ENCODE measurements at places on chromosomes 7 and 10.

GRCh38 chr10:69734797-69735468 lies 66.8 kb upstream of the COL13A1 start:
- no peak for DNase-seq

- no peak for DNase-seq
Measured at GRCh38 chr10:98858525-98858924, 377.1 kb downstream of the HPSE2 start.

- DNase-seq, result no peak
Measured at GRCh38 chr7:108415821-108416536, 40.3 kb downstream of the NRCAM start.

DNA sequence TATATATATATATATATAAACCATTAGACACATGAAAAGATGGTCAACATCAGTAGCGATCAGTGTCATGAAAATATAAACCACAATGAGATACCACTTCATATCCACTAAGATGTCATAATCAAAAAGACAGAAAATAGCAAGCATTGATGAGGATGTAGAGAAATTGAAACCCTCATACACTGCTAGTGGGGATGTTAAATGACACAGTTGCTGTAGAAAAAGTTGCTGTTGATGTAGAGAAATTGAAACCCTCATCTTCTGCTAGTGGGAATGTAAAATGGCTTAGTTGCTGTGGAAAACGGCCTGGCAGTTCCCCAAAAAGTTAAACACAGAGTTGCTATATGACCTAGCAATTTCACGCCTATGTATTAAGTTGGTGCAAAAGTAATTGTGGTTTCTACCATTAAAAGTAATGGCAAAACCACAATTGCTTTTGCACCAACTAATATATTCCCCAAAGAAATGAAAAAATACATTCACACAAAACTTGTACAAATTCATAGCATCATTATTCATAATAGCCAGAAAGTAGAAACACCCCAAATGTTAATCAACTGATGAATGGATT lies 120.5 kb upstream of the ZWINT start:
- DNase-seq, result no peak

DNA sequence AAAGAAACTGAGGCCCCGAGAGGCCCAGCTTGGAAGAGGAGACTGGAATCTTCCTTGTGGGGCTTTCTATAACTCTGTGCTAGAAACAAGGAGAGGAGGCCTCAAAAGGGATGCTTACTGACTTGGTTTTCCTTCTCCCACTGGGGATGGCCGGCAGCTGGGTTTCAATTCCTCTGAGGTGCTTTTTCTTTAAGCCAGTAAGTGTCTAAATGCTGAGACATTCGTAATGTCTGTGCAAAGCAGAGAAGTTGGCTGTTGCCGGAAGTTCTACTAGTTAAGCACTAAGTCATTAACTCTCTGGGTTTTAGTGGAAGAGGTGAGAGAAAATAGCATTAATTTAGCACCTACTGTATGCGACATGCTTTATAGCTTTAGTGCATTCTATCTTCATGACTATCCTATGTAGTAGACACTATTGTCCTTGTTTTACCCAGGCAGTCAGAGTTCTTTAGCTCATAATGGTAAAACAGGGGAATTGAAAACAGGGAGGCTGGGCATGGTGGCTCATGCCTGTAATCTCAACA lies 135.2 kb downstream of the RGS10 start:
- no peak for DNase-seq

DNA sequence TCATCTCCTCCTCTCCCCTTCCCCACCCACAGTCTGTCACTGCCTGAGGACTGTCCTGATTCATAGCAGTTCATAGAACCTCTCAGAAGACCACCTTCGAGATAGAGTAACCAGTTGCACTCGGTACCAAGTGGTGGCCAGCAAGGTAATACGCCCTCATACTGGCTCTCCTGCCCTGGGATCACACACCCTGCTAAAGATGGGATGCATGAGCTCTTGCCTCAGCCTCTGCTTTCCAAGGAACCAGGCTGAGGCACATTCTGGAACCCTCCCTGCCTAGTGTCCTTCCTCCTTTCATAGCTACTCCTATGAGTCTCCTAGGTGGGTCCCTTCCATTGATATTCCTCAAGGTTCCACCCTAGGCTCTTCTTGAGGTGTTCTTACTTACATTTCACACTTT lies 15.5 kb downstream of the CFAP43 start:
- DNase-seq, result no peak

DNA sequence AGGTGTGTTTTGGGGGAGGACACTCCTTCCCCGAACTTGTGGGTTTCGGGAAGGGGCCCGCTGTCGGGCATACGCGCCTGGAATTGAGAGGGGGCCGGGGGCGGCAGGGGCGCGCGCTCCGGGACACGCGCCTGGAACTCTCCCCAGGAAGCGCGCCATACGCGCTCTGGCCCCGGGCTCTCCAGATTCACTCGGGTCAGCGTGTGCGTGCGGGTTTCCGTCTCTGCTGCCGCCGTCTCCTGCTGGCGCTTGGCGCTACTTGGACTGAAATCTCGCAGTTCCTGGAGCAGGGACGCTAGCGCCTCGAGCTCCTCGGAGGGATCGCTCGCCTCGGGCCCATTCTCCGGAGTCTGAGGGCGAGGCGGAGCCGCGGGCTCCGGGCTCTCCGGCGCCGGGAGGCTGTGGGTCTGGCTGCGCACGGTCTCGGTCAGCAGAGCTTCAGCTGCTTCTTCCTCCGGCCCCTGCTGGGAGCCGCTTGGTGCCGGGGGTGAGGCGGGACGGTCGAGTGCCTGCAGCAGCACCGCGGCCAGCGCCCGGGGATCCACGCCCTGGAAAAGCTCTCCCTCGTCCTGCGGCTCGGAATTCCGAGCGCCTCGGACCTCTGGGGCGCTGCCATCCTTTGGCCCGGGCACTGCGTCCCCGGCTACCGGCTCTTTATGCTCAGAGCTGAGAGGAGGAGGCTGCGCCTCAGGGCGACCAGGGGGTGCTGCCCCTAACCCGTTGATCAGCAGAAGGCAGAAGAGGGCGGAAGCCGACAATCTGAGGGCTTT lies 1.1 kb downstream of the VGF start:
- no peak for DNase-seq

GRCh38 chr7:105611856-105612775 lies 30.8 kb upstream of the EFCAB10 start:
- no peak for DNase-seq

- no peak for DNase-seq
Measured at GRCh38 chr7:46957195-46957594, 624.7 kb downstream of the TNS3 start.

- DNase-seq, result no peak
Measured at GRCh38 chr7:37943905-37944736, 23.7 kb downstream of the EPDR1 start.

GRCh38 chr7:114388021-114388420 lies 26.6 kb upstream of the FOXP2 start:
- DNase-seq, result no peak

- no peak for DNase-seq
Measured at GRCh38 chr7:123417580-123417979, 116.8 kb downstream of the IQUB start.

DNA sequence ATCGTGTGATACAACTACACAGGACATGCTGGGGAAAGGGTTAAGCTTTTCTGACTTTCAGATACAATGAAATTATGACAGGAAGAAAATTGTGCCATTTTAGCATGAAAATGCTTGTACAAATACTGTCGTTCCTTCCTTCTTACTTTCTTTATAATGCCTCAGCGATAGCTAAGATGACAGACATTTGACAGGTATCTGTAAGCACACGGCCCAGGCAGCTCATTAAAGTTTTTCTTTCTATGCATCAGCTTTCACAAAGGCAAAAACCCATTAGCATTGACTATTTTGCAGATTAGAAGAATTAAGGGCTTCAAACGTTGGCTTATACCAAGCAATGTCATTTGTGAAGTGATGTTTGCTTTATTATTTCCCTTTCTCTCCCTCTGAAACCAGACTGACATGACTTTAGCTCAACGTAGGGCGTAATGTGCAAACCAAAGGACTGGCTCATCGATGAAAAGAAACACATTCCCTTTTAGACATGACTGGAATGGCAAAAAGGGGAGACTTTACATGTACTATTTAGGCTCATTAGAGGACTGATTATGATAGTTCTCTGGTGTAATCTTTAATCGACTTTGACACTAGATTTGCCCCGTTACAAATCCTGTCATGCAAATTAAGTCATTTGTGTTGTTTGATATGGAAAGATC lies 258.4 kb upstream of the SP8 start:
- no peak for DNase-seq

DNA sequence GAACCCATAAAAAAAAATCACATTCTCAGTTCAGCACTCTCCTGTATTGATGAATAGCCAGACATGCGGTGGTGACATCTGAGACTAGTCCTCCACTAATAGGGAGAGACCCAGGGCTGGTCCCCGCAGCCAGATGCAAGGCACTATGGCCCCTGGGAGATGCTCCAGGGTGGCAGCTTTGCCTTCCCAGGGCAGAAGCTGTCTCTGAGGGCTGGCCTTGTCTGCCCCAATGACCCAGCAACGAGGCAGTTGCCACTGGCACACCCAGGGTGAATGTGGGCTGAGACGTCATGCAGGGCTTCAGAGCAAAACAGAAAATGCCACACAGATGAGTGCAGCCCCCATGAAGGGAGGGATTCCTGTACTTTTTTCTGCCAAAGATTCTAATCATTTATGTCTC lies 50.1 kb upstream of the GDF10 start:
- DNase-seq, result no peak

- DNase-seq, result no peak
Measured at GRCh38 chr10:17348501-17349349, 105.7 kb downstream of the ST8SIA6 start.

DNA sequence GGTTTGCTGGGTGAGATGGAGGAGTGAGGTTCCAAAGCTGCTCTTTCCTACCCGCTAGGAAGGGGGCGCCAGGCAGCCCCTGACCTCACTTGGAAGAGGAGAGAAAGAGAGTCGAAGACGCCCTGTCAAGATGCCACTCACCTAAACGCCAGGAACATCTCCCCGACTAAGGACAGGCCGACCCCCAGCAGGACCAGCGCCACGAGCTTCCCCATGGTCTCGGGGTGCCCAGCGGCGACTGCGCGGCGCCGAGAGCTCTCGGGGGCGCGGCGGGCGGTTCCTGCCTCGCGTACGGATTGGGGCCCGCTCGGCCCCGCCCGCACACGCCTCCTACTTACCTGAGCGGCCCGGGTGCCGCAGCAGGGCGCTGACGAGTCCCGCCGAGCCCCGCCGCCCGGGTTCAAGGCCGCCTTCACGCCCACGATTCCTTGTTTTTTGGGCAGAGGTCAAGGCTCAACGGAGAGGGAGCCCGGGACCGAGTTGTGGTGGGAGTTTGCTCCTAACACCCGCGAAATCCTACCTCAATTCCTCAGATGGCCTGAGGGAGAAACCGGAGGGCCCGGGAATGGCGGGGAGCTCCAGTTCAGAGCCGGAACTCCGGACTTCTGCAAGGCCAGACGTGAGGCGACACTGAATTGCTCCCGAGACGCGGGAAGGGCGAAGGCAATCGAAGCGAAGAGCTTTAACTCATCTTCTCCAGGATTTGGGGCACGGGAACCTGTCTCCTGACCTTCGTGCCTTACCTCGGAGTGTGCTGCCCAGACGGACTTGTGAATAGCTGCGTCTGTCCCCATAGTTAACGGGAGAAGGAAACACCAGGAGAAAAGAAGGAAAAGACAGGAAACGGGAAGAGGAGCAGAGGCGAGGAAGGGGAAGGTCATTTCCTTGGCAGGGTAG lies at the start of gene PON3:
Gene PON3, minus strand, starts transcription at position 240 of the 897 bp plus-strand sequence. Its CDS starts 25 bp downstream, at position 215.
- DNase-seq, result no peak

DNA sequence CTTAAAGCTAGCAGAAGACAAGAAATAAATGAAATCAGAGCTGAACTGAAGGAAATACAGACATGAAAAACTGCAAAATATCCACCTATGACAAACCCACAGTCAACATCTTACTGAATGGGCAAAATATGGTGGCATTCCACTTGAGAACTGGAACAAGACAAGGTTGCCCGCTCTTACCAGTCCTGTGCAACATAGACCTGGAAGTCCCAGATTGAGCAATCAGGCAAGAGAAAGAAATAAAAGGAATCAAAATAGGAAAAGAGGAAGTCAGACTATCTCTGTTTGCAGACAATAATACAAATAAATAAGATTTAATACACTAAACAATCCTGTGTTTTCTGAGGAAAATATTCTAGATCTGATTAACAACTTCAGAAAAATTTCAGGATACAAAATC lies 570.5 kb upstream of the SEMA3D start:
- DNase-seq, result no peak

DNA sequence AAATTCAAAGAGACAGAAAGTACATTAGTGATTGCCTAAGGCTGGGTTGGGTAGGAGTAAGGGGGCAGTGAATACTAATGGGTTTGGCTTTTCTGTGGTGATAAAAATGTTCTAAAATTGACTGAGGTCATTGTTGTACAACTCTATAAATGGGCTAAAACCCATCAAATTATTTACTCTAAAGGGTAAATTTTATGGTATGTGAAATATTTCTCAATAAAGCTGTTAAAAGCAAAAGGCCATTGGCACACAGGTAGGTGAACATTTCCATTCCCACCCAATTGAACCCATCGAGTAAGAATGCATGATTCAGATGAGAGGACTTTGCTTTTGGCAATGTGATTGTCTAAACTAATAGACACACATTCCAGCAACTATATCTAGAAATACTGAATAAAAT lies 579.4 kb downstream of the GATA3 start:
- DNase-seq, result no peak

DNA sequence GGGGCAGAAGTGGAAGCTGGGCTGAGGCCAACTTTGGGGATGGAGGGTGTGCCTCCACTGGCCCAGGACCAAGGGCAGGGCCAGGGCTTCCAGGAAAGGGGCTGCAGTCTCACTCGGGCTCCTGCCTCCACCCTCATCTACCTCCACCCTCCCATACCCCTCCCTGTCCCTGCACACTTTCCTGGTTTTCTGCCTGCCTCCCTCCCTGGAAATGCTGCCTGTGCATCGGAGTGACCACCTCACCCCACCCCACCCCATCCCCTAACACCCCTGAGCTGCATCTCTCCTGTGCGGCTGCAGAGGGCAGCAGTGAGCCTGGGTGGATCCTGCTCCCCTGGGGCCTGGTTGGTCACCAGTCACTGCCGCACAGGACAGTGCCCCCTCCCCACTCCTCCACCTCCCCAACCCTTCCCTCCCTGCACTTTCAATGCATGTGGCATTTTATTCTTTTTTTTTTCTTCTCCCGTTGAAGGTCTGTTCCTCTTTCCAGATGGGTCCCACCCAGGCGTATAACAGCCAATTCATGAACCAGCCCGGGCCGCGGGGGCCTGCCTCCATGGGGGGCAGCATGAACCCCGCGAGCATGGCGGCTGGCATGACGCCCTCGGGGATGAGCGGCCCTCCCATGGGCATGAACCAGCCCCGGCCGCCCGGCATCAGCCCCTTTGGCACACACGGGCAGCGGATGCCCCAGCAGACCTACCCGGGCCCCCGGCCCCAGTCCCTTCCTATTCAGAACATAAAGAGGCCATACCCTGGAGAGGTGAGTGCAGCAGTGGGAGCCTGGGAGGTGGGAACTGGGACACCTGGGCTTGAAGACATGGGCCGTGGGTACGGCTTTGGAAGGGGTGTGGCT lies 54.1 kb upstream of the PPIF start:
- no peak for DNase-seq

- DNase-seq, result no peak
Measured at GRCh38 chr10:47116445-47116844, 183.6 kb upstream of the GDF10 start.

- DNase-seq, result no peak
Measured at GRCh38 chr7:55588976-55589604, 16.8 kb upstream of the VOPP1 start.

Data from activated CD8-positive, alpha-beta memory T cell treated with anti-CD3 and anti-CD28 coated beads for 1 hour (primary cell).